Activated effector memory CD4-positive, alpha-beta T cell treated with anti-CD3 and anti-CD28 coated beads, Interleukin-2, amount 50 U/mL, for 16 hours (primary cell): ENCODE measurements at places on chromosomes 3 and 15.

DNA sequence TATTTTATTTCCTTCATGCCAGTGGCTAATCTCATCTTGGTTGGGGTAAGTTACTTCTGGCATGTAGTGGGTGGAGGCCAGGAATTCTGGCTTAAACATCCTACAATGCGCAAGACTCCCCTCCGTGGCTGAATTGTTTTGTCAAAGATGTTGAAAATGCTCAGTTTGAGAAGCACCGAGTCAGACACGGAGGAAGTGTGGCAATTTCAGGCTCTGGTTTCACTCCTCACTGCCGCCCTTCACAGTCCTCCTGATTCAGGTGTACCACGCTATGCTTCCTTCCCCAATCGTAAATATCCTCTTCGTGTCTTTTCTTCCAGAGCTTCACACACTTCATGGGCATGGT is 150.7 kb downstream of the OPA1 start:
- no peak for DNase-seq

- no peak for DNase-seq
Measured at GRCh38 chr15:83063551-83063950, 3.5 kb downstream of the BTBD1 start.

GRCh38 chr3:104886220-104886995 is 480.3 kb upstream of the ALCAM start:
- no peak for DNase-seq

- DNase-seq = no peak
Measured at GRCh38 chr3:38083871-38084333, 44.9 kb downstream of the DLEC1 start.

DNA sequence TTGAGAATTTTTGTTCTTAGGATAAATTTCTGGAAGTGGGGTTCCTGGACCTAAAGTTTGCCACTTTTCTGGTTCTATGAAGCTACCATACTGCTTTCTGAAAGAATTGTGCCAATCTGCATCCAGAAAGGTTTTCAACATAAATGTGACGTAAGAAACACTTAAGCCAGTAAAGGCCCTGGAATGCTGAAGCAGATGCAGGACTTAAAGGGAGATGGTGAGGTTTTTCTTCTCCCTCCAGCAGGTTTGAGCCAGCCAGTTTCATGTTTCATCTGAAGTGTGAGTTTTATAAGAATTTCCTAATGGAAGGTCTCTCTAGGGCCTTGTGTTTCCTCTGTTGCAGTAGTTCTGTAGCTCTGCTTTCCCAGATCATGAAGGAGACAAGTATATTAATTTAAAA is 33.1 kb downstream of the ZNF592 start:
- no peak for DNase-seq
